Stimulated activated CD8-positive, alpha-beta memory T cell treated with anti-CD3 and anti-CD28 coated beads, Interleukin-7, amount 100 ng/mL, for 24 hours (primary cell): ENCODE measurements at places on chromosomes 3 and 15.

GRCh38 chr3:194032828-194033435, 103.0 kb upstream of the HES1 start:
- no peak for DNase-seq

- DNase-seq = no peak
These were observed 17.7 kb downstream of the FRMD4B start for GRCh38 chr3:69368129-69368741.

DNA sequence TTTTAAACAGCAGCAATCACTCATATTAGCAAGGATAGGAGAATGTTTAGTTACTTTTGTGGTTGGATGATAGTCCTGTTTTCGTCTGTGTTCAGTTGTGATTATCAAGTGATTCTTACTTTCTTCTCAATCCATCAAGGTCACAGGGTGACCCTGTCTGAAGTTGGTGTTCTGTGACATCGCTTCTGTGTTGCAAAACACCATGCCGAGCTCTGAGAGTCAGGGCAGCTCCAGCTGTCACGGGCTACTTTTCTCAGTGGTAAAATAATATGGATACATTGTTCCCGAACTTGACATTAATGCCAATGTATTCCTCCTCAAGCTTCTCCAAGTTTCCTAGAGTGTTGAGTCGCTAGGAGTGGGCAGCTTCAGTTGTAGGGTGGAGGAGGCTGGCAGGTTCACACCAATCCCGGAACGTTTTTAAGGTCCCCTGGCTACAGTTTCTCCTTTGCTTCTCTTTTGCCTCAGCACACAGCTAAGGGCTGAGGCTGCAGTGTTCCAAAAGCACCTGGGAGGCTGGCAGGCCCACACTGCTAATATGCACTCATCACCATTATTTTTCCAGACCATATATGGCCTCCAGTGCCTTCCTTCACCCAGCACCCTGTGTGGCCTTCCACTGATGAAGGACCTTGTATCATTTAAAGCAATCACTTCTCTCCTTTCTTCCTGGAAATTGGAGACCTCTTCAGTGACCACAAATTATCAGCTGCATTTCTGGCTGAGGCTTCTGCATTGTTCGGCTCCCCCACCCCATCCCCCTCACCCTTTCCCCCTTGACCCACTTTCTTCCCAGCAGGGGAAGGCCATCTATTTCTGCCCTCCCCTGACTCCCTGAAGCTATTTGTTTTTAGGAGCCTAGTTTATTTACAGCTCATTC, 25.8 kb downstream of the COLQ start:
- DNase-seq = no peak

- DNase-seq = no peak
These were observed 163.1 kb downstream of the RPLP1 start for GRCh38 chr15:69615736-69616135.

DNA sequence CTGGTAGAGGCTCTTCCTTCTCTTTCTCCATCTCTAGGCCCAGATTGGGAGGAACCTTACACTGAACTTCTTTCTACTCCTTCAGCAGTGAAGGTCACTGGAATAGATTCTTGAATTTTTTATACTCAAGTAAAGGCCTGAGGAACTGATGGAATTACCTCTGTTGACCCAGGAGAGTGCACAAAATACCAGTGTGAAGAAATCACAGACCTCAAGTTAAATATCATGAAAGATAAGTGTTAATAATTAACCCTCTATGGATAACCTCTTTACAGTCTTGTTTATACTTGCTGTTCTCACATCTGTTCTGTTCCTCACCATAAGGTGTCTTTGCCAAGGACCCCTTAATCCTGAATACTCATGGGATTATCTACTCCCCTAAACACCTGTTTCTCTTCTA, 244.4 kb upstream of the STAC start:
- DNase-seq = no peak

DNA sequence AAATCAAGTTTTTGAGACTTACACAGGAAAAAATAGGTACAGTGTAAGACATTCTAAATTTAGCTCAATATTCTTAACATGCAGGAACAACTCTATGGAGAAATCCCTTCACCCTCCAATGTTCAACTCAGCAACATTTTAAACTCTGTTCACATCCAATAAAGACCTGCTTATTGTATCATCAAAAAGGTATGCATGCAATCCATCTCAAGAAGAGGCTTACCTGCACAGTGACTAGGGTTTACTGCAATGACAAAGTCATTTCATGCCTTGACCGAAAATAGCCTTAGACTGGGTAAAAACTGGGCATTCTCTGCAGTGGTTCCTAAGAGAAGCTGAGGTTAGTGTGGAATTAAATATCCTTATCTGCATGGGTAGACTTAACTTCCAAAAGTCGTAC, 80.5 kb downstream of the MAGI1 start:
- no peak for DNase-seq

DNA sequence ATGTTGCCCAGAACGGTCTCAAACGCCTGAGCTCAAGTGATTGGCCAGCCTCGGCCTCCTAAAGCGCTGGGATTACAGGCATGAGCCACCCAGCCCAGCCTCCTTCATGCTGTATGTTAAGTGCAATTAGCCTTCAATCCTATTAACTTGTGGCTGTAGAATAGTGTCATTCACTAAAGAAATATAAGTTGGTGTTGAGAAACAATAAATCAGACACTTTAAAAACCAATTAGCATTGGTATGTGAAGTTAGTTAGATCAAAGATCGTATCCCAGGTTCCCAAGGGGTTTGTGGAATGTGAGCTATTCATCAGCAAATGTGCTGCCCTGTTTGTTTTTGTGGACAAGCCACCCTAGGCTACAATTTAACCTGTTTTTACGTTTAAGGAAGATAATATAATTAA, 11.0 kb upstream of the PIK3CB start:
- DNase-seq = no peak

DNA sequence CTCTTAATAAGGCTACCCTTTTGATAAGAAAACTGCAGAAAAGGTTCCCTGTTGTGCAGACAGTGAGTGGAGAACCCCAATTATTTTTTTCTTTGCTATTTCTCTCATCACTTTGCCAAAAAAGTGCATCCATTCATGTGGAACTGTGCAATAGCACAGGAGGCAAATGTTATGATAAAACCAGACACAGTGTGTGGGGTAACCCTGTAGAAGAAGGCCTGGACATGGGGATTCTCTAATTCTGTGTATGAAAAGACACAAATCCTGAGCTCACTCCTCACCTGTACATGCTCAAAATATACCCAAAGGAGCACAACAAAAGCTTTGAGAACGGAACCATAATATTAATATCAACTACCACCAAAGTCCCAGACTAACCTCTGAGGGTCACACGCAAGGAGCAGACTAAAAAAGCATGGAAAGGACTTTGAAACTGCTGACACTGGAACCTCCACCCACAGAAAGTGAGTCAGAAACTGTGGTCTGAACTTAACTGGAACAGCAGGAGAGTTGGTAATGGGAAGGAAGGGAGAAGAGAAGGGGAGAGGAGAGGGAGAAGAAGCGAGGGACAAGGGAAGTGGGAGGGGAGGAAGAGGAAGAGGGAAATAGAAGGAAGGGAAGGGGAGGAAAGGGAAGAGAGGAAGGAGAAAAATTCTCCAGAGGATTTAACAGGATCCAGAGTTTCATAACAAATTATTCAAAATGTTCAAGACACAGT, 299.9 kb downstream of the TBC1D5 start:
- no peak for DNase-seq

- DNase-seq = no peak
These were observed 27.6 kb downstream of the CHST14 start for GRCh38 chr15:40498418-40498817.

DNA sequence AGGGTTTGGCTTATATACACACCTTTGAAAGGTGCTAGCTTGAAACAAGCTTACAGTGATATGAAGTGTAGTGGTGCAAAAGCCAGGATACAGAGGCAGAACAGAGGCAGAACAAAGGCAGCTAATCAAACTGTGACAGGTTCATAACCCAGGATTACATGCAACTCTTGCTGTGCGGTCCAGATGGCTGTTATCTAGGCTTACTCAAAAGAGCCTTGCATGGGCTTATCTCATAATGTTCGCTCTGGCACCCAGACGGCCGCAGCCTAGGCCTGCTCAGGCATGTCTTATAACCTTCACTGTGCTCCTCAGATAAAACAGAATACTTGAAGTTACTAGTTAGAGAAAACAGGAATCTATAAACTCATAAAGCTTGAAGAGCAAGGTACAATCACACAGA, 22.8 kb upstream of the NOX5 start:
- DNase-seq = no peak

GRCh38 chr3:184015381-184016019, 2.2 kb downstream of the ABCC5 start:
- DNase-seq = no peak

DNA sequence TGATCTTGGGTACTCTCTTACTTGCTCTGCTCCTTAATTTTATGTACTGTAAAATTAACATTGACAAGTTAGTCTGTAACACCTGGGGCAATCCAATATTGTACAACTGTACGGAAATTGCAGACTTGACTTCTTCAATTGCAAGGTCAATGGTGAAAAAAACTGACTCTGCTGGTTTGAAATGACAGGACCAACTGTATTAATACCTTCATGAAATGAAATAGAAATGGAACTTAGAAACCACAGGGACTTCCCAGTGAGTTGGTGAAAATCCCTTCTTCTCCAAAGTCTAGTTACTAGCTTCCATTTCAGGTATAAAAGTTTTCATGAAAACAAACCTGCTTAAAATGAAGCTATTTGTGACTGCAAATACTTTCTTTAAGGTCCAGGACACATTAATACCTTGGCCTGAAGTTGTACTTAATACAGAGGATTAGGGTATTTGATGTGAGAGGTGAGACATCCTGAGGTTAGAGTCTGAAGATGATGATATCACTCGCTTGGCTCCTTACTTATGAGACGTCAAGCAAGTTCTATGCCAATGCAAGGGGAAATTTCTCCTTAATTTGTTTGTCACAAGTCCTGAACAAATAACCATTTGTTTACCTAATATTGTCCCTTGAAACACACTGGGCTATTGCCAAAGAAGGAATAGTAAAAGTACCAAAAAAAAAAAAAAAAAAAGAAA, 226.2 kb upstream of the TP63 start:
- DNase-seq = no peak

GRCh38 chr3:11554666-11555065, 89.0 kb downstream of the VGLL4 start:
- no peak for DNase-seq

- DNase-seq = no peak
These were observed 50.7 kb downstream of the CLDN11 start for GRCh38 chr3:170469151-170470062.

DNA sequence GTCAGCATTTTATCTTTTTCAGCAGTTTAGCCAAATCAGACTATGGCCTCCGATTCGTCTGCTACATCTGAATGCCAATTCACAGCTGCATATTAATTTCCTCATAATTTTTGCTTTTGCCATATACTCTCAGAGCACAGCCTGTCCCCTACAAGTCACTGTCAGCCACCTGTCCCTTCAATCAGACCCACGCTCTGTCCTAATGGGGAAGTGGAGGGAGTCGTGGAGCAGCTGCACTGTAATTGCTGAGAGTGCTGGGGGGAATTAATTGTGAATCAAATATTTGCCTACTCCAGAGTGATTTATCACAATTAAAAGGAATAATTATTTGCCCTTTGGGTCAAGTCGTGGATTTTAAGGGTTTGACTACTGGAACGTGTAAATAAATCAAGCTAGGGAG, 75.5 kb downstream of the EBLN2 start:
- no peak for DNase-seq

- DNase-seq = no peak
These were observed 53.9 kb upstream of the HERC1 start for GRCh38 chr15:63887630-63888029.

GRCh38 chr15:59739557-59740186, 50.6 kb upstream of the BNIP2 start:
- no peak for DNase-seq

DNA sequence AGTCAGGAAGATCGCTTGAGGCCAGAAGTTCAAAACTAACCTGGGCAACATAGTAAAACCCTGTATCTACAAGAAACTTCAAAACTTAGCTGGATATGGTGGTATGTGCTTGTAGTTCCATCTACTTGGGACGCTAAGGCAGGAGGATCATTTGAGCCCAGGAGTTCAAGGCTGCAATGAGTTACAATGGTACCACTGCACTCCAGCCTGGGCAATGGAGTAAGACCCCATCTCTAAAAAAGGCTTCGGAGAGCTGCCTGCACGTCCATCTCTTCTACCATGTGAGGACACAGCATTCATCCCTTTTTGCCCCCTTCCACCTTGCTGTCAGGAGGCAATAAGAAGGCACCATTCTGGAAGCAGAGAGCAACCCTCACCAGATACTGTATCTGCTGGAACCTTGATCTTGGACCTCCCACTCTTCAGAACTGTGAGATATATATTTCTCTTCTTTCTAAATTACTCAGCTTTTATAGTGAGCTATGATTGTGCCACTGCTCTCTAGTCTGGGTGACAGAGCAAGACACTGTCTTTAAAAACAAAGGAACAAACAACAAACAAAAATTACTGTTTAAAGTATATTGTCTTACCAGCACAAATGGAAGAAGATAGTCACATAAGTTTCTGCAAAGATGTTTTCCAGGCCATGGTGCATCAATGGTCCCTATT, 4.2 kb upstream of the BTLA start:
- no peak for DNase-seq

DNA sequence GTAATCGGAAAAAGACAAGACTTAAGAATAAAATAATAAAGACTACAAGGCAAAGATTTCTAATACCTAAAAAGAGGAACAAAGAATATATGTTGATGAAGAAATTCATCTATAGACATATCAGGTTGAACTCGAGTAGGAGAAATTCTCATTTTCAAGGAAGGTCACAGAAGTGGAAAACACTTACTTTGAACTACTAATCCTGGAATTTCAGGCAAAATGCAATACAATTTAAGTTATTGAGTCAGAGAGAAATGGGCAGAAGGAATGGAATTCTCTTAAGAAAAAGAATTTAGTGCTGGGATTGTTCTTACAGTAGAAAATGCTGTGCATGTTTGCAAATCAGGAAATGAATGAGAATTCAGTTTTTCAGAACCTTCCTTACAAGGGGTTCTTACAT, 135.9 kb upstream of the TGFBR2 start:
- DNase-seq = no peak

DNA sequence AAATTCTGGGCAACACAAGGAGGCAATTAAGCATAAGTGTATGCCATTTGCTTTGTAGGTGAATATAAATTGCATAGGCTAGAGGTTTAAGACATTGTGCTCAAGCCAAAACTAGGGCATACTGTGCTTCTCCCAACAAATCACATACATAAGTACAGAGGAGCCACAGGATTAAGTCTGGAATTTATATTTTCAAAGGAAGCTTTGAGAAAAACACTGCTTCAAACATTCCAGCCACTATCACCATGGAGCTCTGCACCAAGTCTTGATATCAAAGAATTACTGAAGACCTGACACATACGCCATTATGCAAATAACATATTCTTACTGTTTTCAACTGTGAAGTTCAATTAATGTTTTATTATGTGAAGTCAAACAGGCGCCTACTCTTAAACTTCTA, 119.4 kb upstream of the NPHP3 start:
- DNase-seq = no peak

GRCh38 chr3:154011036-154011435, 110.2 kb upstream of the ARHGEF26 start:
- no peak for DNase-seq

DNA sequence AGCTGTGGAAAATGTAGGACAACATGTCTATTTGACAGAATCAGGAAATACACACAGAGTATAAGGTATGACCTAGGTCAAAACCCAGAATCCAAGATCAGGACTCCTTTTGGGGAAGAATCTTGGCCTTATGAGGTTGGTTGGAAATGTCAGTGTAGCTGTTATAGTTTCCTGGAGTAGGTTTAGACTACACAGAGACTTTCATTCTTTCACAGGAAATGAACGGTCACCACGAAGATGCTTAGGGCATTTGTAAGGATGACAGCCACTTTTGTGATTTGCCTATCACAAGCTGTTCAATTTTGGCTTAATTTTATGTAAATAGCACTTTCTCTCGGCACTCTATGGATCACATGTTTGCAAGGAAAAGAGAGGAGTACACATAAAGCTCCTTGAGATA, 18.6 kb upstream of the ZBTB20 start:
- DNase-seq = no peak
